T-cell (primary cell): ENCODE measurements at places on chromosomes 3 and 15.

DNA sequence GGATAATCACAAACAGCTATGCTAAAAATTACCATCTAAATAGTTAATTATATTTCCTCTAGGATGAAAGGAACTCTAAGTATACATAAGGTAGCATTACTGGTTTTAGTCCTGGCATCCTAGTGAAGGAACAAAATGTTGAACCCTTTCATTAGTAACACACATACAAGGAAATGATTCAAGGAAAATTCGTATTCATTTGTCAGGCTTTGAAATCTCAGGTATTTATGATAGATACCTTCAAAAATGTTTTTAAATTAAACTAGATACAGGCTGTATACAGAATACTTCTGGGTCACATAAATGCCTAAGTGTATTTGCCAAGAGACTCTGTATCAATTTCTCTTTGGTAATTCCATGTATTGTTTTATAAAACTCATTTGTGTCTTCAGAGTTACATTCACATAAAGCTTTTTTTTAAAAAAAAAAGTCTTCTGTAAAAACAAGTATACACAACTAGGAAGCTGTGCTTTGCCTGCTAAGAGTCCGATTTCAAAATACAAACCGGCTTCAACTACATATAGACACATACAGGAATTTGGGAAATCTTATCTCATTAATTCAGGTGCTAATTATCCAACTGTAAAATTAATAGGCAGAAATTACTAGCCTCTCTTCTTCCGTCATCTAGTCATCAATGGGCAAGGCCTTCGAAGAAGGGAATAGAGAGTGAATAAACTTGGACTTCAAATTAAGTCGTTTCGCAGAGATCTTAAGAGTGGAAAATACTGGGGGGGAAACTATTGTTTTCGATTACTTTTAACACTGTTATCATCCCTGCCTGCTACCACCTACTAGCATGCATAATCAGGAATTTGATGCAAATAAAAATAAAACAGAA is 1.3 kb downstream of the SECISBP2L start:
- DNase-seq: no peak

DNA sequence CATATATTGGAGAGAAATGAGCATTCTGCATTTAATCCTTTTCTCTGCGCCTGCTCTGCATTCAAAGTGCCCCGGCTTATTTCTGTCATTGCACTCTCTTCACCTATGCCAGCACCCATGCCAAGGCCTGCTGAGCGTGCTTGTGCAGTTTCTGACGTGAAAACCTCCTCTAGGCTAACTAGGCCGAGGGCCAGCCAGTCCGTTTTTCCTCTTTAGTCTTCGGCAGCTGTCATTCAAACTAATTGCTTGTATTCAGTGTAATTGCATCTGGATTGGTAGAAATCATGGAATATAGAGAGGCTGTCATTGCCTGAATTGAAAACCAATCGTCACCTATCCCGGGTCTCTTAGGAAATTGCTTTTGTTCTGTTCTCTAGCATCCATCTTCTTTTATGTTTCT is 94.0 kb downstream of the ARPP21 start:
- no peak for DNase-seq

GRCh38 chr3:167872941-167873340 is 137.4 kb downstream of the SERPINI1 start:
- no peak for DNase-seq

DNA sequence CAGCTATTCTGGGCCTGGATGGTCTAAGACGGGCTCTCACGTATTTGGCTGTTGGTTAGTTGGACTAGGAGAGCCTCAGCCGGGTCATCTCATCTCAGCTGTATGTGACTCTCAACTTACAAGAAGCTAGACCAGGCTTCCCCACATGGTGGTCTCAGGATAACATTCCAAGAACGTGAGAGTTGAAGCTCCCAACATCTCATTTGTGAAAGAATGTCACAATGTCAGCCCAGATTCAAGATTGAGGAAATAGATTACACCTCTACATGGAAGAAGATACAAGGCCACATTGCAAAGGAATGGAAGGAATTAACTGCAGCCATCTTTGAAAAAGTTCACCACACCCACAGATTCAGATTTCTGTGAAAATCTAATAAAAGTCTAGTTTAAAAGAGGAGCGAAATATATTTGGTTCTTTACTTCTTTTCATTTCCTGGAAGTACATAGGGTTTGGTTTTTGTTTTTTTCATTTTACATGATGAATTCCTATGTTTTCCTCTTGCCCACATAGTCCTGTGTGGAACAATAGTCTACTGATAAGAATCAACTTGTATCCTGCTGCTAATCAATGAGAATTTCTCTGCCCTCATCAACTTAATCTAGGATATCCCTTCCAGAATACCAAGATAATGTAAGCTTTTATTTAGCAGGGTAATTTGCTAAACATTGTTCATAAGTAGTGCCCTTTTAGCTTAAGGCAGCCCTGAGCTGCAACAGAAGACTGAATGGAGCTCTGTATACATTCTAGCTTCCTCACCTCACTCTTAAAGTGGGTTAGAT is 116.5 kb downstream of the CMSS1 start:
- DNase-seq: no peak

GRCh38 chr3:71066849-71067261 is 516.7 kb downstream of the FOXP1 start:
- DNase-seq: peak; percentile 43

- DNase-seq: no peak
These were observed 734.6 kb downstream of the TUSC7 start for GRCh38 chr3:117444175-117444574.

DNA sequence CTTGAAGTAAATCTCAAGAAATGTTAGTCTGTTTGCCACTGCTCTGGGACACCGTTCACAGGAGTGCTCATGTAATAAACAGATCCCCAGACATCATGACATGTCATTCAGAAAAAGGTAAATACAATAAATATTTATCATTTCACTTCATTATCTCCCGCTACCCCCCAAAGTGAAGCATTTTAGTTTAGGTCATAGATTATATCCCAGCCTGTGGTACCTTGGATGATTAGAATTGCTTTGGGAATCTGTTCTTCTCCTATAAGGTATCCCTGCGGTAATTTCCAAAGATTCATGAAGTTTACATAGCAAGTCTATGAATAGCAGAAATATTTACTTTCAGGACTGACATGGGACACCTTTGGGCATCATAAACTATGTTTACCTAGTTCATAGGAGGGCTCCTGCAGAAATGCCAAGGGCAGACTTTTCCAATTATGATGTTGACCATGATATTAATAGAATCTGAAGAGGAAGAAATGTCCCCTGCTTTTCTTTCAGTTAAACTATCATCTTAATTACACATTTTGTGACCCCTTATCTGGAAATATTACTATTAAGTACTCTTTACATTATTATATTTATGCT is 268.0 kb downstream of the NAALADL2 start:
- DNase-seq: no peak

DNA sequence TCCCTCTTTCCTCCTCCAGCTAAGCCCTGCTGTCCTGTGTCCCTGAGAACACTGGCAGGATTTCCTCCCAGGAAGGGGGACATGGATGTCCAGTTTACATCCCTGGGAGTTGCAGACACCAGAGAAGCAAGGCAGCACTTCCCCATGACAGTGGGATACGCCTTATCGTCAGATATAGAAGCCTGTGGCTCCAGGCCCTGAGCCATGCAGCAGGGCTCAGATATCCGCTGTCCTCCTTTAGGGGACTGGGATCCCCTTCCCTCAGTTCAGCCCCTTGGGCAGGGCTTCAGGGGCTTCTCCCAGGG is 16.4 kb downstream of the CORO2B start:
- no peak for DNase-seq

- DNase-seq: no peak
These were observed 78.5 kb upstream of the SMAD3 start for GRCh38 chr15:66986951-66987350.

DNA sequence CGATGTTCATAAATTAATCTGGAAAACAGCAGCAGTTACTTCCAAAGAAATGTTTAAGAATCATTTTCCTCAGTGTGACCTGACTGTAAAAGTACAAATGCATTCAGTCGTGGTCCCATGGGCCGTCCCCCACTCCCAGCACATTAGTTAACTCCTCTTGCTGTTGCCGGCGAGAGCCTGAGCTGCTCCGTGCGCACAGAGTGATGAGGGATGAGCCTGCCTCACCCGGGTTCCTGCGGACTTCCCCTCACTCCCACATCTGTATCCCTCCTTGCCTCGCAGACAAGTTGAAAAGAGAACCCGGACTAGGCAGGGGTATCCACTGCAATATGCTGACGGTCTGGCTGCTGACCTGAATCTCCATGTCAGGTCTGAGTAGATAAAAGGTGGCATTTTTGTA is 861.7 kb upstream of the NR2F2 start:
- no peak for DNase-seq

- no peak for DNase-seq
These were observed 207.5 kb downstream of the CADPS start for GRCh38 chr3:62667714-62668113.

GRCh38 chr3:80094589-80094988 is 326.8 kb upstream of the ROBO1 start:
- DNase-seq: no peak

DNA sequence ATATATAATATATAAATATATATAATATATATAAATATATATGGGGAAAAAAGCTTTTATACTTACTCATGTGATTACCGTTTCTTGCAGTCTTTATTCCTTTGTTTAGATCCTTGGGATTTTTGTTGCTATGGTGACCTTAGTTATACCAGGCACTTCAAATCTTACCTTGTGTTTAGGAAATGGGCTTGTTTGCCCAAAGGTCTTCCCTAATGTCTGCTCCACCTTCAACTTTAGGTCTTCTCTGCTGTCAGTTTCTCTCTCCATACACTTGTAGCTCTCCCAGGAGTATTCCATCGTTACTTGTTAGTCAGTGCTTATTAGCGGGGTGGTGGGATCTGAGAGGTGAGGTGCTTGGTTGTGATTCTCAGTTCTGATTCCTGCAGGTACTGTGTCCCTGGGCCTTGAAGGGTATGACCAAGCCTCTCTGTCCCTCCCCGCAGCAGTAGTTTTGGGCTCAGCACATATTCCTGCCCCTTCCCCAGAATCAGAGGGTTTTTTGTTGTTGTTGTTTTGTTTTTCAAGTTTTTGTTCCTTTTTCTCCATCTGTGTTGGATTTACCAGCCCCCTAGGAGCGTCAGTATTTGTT is 9.6 kb upstream of the LAMP3 start:
- no peak for DNase-seq

GRCh38 chr3:108473711-108474110 is 36.7 kb downstream of the MYH15 start:
- DNase-seq: no peak

DNA sequence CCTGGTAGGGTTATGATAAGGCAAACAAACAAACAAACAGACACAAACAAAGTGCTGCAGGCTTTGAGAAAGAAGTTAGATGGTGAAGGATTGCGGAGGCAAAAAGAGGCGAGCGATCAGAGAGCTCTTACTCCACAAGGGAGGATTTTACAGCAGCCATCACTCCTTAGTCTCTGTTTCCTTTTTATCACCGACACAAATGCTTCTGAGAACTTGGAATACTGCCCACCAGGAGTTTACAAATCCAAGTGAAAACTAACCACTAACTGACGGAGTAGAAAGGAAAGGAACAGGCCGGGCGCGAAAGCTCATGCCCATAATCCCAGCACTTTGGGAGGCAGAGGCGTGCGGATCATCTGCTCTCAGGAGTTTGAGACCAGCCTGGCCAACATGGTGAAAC is 35.6 kb upstream of the GPR160 start:
- DNase-seq: no peak

GRCh38 chr15:81373775-81374395 is at the start of gene TMC3:
TMC3 (minus strand) TSS chr15:81374213; CDS start chr15:81374077, 136 bp downstream.
- no peak for DNase-seq

DNA sequence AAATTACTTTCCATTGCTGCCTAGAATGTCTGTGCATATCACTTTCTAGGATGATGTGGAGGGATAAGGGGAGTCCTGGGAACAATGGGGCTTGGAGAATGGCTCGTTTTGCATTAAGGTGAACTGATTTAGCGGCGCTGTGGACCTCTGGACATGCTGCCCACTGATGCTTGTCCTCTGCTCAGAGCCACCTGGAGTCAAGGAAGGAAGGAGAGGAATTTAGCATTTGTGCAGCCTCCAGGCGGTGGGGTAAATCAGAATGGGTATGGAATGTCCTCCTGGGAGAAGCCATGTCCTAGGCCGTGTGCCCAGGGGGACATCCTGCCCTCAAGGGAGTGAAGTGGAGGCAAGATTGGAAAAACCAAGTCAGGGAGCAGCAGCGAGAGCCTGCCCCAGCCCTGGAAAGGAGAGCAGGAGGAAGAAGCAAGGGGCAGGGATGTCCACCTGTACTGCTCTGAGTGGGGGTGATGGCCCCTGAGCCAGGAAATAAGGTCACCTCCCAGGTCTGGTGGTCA is 37.8 kb downstream of the KY start:
- DNase-seq: no peak

DNA sequence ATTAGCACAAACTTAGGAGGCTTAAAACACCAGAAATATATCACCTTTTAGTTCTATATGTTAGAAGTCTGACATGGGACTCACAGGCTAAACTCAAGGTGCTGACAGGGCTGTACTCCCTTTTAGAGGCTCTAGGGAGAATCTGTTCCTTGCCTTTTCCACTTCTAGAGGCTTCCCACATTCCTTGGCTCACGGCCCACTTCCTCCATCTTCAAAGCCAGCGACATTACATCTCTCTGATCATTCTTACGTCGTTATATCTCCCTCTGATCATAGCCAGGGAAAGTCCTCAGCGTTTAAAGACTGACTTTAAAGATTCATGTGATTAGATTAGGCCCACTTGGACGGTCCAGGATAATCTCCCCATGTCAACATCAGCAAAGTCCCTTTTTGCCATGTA is 166.3 kb downstream of the GREM1 start:
- no peak for DNase-seq

- DNase-seq: no peak
These were observed 268.0 kb downstream of the EPHA3 start for GRCh38 chr3:89375451-89375850.

GRCh38 chr3:60260546-60260945 is 990.7 kb downstream of the FHIT start:
- DNase-seq: no peak

GRCh38 chr3:14492948-14493881 is 46.9 kb downstream of the GRIP2 start:
- no peak for DNase-seq

- DNase-seq: no peak
These were observed 89.2 kb downstream of the RBMS3 start for GRCh38 chr3:29370021-29370420.

DNA sequence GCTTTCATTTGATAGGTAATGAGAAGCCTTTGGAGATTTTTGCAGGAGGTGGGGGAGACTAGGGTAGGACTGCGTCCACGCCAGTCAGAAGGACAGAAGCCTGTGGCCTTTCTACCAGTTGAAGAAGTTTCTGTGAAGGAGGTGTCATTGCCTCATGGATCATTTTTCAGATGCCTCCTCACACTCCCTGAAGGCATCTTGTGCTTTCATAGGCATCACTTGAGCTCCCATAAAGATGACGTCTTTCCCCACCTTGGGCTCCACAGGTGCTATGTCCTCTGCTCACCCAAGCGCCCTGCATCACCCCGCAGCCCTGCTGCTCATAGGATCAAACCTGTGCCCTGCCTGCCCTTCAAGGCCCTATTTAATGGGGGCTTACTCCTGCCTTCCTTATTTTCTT is 7.5 kb upstream of the ITGA11 start:
- no peak for DNase-seq

- no peak for DNase-seq
These were observed 34.8 kb upstream of the CFAP20DC start for GRCh38 chr3:59084583-59084982.

- no peak for DNase-seq
These were observed 26.6 kb downstream of the SRPRB start for GRCh38 chr3:133831966-133832801.
